ENCODE measurements at places on chromosomes 3 and 15. TPM values are rescaled to one million over a fixed set of nuclear protein-coding genes. Genes with fewer than 3 reads are reported as not detected.

The GUCA1C gene
- not detected for total RNA-seq

The PLCH1 gene
- total RNA-seq, result 12.1 TPM

The CFAP100 gene
- not detected for total RNA-seq

The ADGRG7 gene
- not detected for total RNA-seq

The CCDC13 gene
- total RNA-seq, result 0.87 TPM

The GOLGA8G gene
- total RNA-seq, result not detected

The TRIM42 gene
- total RNA-seq, result not detected

The SAXO2 gene
- 1.7 TPM for total RNA-seq

The CHST14 gene
- total RNA-seq, result 14.1 TPM

The TIGIT gene
- 1.7 TPM for total RNA-seq

The ADAMTS9 gene
- 30.1 TPM for total RNA-seq

The GABRA5 gene
- not detected for total RNA-seq

The SLC51A gene
- not detected for total RNA-seq

The SAMD7 gene
- total RNA-seq, result not detected

The CAND2 gene
- total RNA-seq, result 7.8 TPM

The GOLGA8T gene
- 0.20 TPM for total RNA-seq

The ALPK3 gene
- 21.0 TPM for total RNA-seq

The RNU5B-1 gene
- total RNA-seq, result 21.6 TPM

The DNAH1 gene
- 11.2 TPM for total RNA-seq

The CELSR3 gene
- 1.2 TPM for total RNA-seq

The B2M gene
- 4,033 TPM for total RNA-seq

The ENTPD3 gene
- 3.7 TPM for total RNA-seq

The LYZL4 gene
- total RNA-seq, result not detected

The CFAP20DC gene
- total RNA-seq, result not detected

The NR1I2 gene
- total RNA-seq, result not detected

The SLC12A1 gene
- total RNA-seq, result not detected

The NPAP1 gene
- total RNA-seq, result 0.17 TPM
